ENCODE measurements at places on chromosomes 1 and 21.
A peak's percentile ranks its signal among the peaks of the same experiment; 100 is the strongest.

DNA sequence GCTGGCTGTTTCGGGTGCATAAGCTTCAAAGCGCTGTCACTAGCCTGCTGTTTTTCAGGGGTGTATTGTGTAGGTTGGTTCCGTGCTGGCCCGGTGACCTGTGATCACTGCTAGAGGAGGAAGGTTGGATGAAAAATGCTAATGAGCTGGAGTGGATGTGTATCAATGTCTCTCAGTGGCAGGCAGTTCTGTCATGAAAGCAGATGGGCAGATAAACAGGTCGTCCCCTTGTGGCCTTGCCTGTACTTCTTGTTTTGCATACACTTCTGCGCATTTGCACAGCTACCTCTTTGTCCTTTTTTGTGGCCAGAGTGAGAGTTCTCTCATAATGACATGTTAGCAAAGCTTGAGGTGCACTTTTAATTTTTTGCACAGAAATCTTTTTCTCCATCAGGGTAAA, 2.9 kb downstream of the SELENON start:
- DNase-seq, result no peak

DNA sequence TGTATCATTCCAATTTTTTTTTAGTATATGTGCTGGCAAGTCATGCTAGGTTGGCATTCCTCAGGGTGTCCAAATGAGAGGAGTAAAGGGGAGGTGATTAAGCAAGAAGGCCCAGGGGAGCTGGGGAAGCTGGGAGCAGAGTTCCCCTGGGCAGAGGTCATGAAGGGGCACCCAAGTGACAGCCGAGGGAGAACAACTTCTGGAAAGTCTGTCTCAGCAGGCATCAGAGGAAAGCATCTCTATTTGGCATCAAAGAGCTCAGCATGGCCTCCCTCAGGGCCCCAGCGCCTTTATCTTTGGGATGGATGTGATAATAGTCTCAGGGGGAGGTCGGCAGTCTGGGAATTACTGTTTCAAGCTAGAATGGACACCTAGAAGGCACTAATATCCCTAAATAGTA, 5.0 kb upstream of the ENO1 start:
- DNase-seq, result no peak

GRCh38 chr21:43321111-43321510, 105.8 kb downstream of the SIK1 start:
- DNase-seq, result no peak

- no peak for DNase-seq
Observed at GRCh38 chr1:204418174-204419063, 6.8 kb upstream of the PPP1R15B start.

DNA sequence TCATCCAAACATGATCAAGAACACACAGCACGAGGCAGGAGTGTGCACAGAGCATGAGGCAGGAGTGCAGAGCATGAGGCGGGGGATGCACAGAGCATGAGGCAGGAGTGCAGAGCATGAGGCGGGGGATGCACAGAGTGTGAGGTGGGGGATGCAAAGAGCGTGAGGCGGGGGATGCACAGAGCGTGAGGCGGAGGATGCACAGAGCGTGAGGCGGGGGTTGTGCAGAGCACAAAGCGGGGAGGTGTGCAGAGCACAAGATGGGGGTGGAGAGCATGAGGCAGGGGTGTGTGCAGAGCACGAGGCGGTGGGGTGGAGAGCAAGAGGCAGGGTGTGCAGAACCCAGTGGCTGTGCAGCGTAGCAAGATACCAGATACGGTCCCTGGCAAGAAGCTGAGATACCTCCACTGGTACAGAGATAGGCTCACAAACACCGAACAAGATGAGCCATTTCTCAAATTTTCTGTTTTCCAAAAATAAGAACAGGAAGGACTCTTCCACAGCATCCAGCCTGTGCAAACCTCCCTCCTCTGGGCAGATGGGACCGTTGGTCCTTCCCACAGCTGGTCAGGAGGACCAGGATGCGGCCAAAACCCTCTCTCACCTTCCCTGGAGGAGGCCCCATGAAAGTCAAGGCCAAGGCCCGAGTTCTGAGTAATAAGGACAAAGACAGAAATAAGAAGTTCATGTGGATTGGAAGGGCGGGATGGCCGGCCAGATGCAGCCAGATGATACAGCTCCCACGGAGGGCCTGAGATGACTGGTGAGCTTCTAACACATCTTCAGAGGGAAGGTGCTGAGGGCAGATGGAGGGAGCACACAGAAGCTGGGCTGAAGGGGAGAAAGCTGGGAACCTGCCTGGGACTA, 12.0 kb downstream of the SPATC1L start:
- DNase-seq, result no peak

DNA sequence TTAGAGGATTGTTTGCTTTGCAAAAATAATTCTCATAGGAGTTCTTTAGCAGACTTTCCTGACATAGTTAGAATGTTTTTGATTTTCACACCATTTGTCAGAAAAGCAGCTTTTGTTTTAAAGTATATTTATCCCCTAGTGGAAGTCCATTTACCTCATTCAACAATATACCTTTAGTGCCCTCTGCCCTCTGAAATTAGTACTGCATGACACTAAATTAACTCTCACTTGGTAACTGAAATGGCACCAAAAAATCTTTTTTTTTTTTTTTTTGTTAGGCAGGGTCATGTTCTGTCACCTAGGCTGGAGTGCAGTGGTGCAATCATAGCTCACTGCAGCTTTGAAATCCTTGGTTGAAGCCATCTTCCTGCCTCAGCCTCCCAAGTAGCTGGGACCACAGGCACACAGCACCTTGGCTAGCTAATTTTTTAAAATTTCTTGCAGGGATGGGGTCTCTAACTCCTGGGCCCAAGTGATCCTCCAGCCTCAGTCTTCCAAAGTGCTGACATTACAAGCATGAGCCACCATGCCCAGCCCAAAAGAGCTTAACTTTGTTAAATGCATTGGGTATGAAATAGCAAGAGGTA, 13.6 kb downstream of the LRRC42 start:
- DNase-seq, result no peak

DNA sequence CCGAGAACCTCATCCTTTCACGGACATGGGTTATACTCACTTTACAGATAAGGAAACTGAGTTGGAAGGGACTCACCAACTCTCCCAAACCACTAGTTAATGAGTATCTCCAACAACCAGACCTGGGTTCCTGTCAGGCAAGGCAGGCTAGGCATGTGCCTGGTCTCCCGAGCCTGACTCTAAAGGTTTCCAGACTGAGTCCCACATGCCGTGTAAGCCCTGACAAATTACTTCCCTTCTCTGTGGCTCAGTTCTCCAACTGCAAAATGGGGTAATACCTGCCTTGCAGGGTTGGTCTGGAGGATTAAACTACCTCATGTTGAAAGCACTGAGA, 34.3 kb downstream of the SSBP3 start:
- no peak for DNase-seq

GRCh38 chr1:224594360-224594759, 21.8 kb upstream of the CNIH3 start:
- no peak for DNase-seq

- DNase-seq, result no peak
Observed at GRCh38 chr21:28738882-28739281, 253.8 kb downstream of the LTN1 start.

GRCh38 chr1:108130794-108131193, 69.3 kb downstream of the SLC25A24 start:
- DNase-seq, result no peak

- no peak for DNase-seq
Observed at GRCh38 chr21:44480200-44481053, 25.1 kb downstream of the LRRC3 start.

GRCh38 chr1:22704440-22705067, 6.1 kb upstream of the EPHB2 start:
- DNase-seq, result peak; percentile 29

DNA sequence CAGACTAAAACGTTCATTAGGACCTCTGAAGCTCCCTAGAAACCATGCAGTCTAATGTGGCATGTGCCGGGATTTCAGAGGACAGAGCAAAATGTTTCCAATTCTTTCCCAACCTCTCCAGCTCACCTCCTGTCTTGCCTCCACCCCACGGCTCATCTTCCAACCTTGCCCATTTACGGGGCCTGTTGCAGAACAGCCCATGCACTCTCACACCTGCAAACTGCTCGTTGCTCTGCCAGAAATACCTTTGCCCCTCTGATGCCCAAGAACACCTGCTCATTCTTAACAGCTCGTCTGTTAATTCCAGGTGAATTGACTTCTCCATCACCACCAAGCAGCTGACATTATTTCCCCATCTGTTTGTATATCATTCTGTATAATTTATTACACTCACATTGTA, 53.9 kb upstream of the LBR start:
- no peak for DNase-seq

Measured in activated CD8-positive, alpha-beta memory T cell treated with anti-CD3 and anti-CD28 coated beads for 1 hour (primary cell).